ENCODE measurements at places on chromosomes 16 and 17.

- no peak for DNase-seq
Observed at GRCh38 chr17:82840431-82840831, 609 bp upstream of the ZNF750 start.

- DNase-seq, result no peak
Observed at GRCh38 chr17:14487068-14487467, 186.2 kb downstream of the HS3ST3B1 start.

GRCh38 chr17:76039121-76039520 lies 12.0 kb upstream of the EVPL start:
- DNase-seq, result no peak

GRCh38 chr16:48597563-48598387 lies 12.2 kb downstream of the N4BP1 start:
- DNase-seq, result no peak

DNA sequence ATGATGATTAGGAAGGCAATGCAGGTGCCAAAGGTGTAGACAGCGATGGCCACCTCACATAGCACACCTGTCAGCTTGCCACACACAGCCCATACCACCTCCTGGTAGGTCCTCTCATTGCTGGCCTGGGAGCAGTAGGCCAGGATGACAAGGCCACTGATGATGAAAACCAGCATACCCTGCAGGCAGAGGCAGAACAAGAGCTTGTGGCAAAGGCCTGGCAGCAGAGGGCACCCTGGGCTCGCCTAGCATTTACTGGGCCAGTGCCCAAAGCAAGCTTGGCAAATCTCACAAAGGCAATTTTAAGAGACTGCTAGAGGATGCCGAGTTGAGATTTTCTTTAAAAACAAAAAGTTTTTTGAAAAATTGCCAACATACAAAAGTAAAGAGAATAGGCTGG lies 5.9 kb downstream of the SLC38A7 start:
- no peak for DNase-seq

DNA sequence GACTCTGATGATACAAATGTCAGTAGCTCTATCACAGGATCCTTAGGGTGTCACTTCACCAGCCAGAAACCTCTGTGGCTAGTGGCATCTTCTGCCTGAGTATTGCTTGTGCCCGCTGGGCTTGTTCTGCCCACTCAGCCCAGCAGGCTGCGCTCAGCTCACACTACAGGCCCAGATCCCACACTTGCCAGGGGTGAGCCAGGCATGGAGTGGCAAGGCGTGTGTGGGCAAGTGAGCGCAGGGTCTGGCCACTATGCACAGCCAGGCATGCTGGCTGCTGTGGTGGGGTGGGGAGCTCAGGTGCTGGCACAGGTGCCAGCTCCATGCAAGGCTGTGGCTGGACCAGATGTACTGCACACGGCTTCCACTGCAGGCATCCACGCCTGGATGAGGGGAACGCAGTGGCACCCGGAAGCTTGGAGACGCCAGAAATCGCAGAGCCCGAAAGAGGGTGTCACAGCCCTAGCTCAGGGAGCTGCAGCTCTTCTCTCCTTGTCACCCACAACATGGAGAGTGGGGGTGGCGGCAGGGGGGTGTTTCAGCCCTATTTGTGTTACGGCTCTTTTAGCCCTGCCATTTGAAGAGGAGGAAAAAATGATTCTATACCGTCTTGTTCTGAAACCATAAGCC lies 10.2 kb downstream of the CFAP97D1 start:
- no peak for DNase-seq

DNA sequence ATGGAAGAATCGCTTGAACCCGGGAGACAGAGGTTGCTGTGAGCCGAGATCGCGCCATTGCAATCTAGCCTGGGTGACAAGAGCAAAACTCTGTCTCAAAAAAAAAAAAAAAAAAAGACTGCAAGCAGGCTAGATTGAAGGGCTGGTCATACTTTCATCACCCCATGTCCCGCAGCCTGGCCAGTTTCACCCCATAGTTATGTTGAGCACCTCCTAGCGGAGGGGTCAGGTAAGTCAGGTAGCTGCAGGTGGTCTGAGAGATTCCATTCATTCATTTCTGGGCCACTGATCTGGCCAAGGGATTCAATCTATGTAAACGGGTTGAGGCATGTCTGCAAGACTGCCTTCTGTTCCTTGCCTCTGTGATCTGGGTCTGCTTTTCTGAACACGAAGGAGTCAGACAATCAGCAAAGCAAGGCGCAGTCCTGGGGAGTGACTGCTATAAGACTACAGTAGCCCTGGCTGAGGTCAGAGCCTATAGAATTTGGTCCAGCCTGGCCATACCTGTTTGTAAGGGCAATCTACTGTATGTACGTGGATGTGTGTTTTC lies 23.6 kb upstream of the BPTF start:
- DNase-seq, result no peak

DNA sequence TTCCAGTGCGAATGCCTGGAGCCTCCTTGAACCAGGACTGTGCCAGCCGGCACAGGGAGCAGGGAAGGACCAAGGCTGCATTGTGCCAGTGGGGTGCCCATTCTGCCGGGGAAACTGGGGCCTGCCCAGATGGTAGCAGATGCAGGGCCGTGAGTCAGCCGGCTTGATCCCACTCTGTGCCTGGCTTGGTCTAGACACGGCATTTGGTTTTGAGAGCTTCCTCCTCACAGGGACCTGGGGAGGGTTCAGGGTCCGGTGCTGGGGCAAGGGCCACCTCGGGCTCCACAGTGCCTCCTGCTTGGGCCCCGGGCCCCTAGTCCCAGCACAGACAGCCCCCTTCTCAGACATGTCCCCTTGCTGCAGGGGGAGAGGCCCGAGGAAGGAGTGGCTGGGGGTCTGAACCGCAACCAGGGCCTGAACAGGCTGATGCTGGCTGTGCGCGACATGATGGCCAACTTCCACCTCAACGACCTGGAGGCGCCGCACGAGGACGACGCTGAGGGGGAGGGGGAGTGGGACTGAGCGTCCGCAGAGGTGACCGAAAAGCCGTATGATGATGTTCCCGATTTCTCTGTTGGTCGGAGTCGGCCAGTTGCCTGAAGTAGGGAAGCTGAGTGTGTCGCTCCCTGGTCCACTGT lies 7.8 kb upstream of the MC1R start:
- no peak for DNase-seq

DNA sequence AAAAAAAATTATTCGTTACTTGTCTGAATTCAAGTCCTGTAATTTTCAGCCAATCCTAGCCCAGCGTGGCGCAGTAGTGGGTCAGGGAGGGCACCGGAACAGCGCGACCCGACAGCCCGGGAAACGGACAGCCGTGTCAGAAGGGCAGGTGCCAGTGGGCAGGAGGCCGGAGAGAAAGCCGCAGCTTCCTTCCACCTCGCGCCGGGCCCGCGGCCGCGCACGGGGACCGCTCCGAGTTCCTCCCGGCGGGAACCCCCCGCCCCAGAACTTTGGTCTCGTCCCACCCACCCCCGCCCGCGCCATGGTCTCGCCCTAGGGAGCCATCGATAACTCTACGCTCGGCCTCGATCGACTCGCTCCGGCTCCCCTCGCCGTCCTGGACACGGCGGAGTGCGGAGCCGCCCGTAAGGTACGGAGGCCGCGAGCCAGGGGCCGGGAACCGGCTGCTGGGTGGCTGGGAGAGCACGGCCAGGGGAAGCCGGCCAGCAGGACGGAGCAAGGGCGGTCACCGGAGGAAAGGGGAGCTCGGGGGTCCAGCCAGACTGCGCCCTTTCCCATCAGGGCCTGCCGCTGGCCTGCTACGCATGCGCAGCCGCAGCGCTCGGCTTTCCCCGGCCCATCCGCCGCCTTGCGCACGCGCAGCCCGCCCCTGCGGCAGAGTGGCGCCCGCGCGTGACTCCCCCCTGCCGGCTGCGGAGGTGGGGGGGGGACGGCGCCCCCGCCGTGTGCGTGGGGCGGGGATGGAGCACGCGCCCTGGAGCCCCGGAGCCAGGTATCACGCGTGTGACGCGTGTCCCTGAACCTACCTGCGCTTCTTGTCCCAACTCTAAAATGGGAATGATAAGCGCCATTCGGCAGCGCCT lies at the start of gene MLST8:
MLST8 (plus strand) TSS at position 351 of the 863 bp plus-strand sequence. CDS start 632 bp downstream, outside the sequence.
- DNase-seq, result peak; percentile 90

DNA sequence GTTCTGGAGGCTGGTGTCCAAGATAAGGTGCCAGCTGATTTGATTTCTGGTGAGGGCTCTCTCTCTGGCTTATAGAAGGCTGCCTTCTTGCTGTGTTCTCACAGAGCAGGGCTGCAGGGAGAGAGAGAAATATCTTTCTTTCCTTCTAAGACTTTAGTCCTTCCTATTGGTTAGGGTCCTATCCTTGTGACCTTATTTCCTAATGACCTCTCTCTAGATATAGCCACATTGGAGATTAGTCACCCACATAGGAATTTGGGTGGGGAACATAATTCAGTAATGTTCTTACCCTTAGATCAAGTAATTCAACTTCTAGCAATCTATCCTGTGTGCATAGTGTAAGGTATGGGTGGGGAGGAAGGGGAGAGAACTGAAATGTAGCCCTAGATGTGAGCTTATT lies 18.0 kb upstream of the ABCA5 start:
- no peak for DNase-seq

DNA sequence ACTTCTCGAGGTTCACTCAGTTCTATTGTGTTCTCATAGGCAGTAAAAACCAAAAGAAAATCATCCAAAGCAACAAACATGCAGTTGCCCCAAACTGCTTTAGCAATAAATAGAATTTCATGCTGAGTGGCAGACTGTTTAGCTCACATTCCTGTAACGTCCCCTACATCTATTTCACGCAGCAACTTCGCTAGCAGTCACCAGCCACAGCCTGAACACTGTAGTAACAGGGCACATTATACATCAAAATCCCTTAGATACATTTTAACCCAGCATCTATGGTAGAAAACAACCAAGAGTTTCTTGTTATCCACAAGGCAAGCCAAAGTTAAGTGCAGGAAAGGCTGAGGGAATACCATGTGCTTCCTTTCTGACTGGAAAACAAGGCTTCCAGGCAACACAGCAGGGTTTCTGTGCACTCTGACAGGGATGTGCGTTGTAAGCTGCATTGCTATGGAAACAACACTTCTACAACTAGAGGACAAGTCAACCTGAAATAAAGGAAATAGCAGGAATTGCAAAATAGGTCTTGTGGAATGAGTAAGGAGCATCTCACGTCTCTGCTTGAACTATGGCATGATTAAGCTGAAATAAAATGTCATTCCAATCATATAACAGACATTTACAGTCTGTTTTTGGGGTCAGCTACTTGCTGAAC lies 55.4 kb downstream of the CFDP1 start:
- no peak for DNase-seq

- peak; percentile 51 for DNase-seq
Observed at GRCh38 chr17:57604771-57605674, 140.1 kb downstream of the CCDC182 start.

- peak; percentile 66 for DNase-seq
Observed at GRCh38 chr17:1108765-1109605, 70.8 kb downstream of the ABR start.

- DNase-seq, result peak; percentile 49
Observed at GRCh38 chr17:78497115-78497540, 80.1 kb downstream of the DNAH17 start.

DNA sequence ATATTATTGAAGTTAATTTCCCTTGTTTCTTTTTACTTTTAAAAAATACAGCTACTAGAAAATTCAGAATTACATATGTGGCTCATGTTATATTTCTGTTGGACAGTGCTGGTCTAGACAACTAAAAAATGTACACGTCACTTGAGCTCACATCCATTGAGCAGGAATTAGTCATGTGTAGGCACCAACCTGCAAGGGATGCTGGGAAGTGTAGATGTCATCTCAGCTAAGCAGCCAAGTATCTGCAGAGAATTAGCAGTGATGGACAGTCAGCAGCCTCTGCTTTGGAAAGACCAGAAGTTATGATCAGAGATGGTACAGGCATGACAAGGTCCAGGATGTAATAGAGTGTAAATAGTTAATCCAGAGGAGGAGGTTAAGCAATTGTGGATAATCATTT lies 87.1 kb upstream of the HS3ST2 start:
- no peak for DNase-seq

DNA sequence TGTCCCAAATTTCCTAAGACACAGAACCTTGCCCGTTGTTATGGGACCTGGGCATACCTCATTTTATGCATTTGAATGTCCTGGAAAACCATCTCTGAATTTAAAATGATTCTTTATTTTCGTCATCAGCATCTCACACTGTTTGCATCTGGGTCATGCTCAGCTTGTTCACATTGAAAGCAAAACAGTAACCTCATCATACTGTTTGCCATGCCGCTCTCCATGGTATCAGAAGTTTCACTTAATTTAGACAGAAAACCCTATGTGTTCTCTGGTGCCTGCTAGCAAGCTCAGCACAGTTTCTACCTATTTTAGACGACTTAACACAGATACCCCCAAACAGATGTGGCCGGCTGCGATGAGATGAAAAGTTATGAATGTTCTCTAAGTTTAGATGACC lies 292.1 kb downstream of the SNX29 start:
- DNase-seq, result no peak

- DNase-seq, result peak; percentile 5
Observed at GRCh38 chr16:19307587-19308241, 22.2 kb downstream of the CLEC19A start.

- no peak for DNase-seq
Observed at GRCh38 chr17:78993981-78994671, 14.4 kb upstream of the LGALS3BP start.

DNA sequence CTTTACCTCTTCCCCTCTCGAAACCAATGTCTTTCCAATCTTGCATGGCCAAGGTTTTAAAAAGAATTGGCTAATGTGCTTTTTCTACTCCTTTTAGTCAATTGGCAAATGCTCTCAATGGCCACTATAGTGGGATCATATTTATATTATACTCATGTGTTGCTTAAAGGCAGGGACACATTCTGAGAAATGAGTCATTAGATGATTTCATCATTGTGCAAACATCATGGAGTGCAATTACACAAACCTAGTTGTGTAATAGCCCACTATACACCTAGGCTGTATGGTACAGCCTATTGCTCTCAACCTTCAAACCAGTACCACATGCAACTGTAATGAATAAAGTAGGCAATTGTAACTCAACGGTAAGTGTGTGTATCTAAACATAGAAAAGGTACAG lies 180.9 kb downstream of the HS3ST3A1 start:
- DNase-seq, result no peak

- DNase-seq, result peak; percentile 75
Observed at GRCh38 chr17:48457080-48457836, 27.2 kb upstream of the SKAP1 start.

GRCh38 chr16:66120656-66121055 lies 245.8 kb upstream of the CDH5 start:
- no peak for DNase-seq

- DNase-seq, result no peak
Observed at GRCh38 chr17:35584061-35584460, 3.1 kb upstream of the AP2B1 start.

DNA sequence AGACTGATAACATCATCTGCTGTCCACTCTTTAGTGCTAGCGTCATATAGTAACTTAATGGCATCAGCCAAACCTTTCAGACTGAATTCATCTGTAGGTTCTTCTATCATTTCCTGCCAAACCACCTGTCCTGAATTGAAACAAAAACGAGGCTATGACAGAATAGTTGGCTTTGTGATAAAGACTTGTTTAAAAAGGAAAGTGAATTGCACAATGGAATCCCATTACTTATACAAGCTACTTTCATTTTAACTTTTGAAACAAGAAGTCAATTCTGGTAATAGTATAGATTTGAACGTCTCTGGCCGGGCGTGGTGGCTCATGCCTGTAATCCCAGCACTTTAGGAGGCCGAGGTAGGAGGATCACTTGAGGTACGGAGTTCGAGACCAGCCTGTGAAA lies 18.2 kb downstream of the LASP1NB start:
- DNase-seq, result no peak

Data from activated naive CD8-positive, alpha-beta T cell treated with anti-CD3 and anti-CD28 coated beads, Interleukin-2, amount 50 U/mL, for 24 hours (primary cell).